ENCODE measurements at places on chromosomes 7 and 10.

- no peak for DNase-seq
Measured at GRCh38 chr10:55746002-55746401, 615.1 kb downstream of the ZWINT start.

- no peak for DNase-seq
Measured at GRCh38 chr7:3277604-3278572, 23.2 kb upstream of the SDK1 start.

GRCh38 chr10:95404864-95405263 is 114.1 kb upstream of the PDLIM1 start:
- no peak for DNase-seq

GRCh38 chr7:112162784-112163506 is 43.3 kb downstream of the DOCK4 start:
- DNase-seq = no peak

GRCh38 chr7:118158766-118159165 is 25.2 kb upstream of the LSM8 start:
- DNase-seq = no peak

GRCh38 chr10:77494756-77495541 is 142.7 kb downstream of the KCNMA1 start:
- no peak for DNase-seq

GRCh38 chr10:450463-450862 is 239.0 kb downstream of the DIP2C start:
- DNase-seq = no peak

- DNase-seq = no peak
Measured at GRCh38 chr7:26328498-26329390, 37.1 kb downstream of the SNX10 start.

DNA sequence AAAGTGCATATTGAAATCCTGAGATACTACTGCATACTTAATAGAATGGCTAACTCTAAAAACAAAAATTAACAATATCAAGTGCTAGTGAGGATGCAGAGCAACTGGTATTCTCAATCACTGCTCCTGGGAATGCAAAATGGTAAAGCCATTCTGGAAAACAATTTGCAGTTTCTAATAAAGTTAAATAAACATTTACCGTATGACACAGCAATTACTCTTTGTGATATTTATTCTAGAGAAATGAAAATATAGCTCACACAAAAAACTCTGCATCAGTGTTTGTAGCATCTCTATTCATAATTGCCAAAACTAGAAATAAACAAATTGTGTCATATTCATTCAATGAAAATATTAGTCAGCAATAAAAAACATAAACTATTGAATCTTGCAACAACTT is 255.0 kb upstream of the DKK1 start:
- DNase-seq = no peak

- DNase-seq = no peak
Measured at GRCh38 chr10:78781251-78781913, 287.4 kb upstream of the ZMIZ1 start.

- DNase-seq = no peak
Measured at GRCh38 chr7:108415821-108416536, 40.3 kb downstream of the NRCAM start.

GRCh38 chr10:120609006-120609405 is 152.0 kb downstream of the PLPP4 start:
- no peak for DNase-seq

- DNase-seq = no peak
Measured at GRCh38 chr7:141294143-141294829, 220.4 kb downstream of the TMEM178B start.

DNA sequence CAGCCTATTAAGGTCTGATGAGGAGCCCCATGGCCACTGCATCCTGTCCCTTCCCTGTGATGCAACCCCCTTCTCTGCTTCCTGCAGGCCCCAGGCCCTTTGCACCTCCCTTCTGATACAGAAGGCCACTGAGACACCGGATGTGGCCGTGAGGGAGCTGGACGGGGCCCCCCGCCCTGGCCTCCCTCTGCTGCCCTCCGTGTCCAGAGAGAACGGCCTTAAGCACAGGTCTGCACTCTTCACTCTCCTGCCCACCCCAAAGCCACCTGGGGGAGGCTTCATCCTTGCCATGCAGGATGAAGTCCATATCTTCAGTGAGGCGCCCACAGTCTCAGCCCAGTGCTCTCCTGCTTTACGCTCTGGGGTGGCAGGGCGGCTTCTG is 86.9 kb upstream of the GNA12 start:
- no peak for DNase-seq

DNA sequence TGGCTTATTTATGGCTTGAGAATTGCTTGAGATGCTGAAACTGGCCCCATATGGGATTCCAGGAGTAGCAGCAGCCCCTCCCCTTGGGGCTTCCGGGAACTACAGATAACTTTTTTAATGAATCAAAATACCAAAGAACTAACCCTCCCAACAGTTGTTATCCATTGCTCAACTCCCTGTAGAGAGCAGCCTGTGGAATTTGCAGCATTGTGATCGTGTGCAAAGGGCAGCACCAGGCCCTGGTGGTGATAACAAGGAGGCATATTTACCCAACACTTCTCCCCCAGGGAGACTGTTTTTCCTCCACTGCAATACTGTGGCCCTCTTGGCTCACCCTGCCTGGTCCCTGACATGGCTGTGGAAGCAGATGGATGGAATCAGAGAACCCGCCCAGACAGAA is 196.2 kb downstream of the PLXNA4 start:
- no peak for DNase-seq

- no peak for DNase-seq
Measured at GRCh38 chr7:138458576-138459412, 1.3 kb upstream of the TRIM24 start.

GRCh38 chr10:114000457-114001010 is 43.1 kb upstream of the ADRB1 start:
- DNase-seq = no peak

GRCh38 chr7:17404006-17404405 is 105.6 kb downstream of the AHR start:
- DNase-seq = no peak

GRCh38 chr7:37484426-37485073 is 35.9 kb upstream of the ELMO1 start:
- DNase-seq = no peak

GRCh38 chr7:12401538-12402364 is 1.9 kb downstream of the VWDE start:
- DNase-seq = no peak

GRCh38 chr7:132102942-132103341 is 473.3 kb downstream of the PLXNA4 start:
- DNase-seq = no peak

DNA sequence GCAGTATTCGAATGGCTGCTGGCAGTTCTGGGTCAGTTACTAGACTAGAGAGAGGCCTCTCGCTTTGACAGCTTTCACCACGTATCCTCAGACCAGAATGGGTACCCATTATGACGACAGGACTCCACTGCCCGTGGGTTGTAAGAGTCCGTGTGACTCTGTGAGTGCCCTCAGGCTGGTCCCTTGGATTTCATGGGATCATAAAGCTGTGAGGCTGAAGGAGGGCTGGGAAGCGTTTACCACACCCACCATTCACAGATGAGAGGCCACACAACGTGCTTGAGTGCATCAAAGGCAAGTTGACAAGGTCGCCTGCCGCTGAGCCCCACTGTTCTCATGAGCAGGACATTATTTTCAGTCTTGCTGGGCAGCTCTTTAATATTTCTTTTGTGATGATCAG is 87.2 kb downstream of the EZH2 start:
- no peak for DNase-seq

DNA sequence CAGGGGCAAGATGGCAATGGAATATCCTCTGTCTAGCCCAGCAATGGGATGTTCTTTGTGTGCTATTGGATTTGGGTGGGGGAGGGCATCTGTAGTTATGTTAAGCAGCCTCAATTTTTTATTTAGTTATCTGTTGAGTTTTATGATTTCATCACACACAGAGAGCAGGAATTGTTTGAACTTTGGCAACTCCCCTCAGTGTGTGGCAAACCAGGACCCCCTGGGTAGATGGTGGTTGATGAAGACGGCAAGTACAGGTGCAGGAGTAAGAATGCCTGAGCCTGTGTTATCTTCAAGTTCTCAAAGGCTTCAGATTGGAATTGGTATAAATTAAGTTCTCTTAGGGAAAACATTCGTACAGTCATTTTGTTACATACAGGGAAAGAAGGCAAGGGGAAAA is 142.4 kb upstream of the SAMD8 start:
- no peak for DNase-seq

DNA sequence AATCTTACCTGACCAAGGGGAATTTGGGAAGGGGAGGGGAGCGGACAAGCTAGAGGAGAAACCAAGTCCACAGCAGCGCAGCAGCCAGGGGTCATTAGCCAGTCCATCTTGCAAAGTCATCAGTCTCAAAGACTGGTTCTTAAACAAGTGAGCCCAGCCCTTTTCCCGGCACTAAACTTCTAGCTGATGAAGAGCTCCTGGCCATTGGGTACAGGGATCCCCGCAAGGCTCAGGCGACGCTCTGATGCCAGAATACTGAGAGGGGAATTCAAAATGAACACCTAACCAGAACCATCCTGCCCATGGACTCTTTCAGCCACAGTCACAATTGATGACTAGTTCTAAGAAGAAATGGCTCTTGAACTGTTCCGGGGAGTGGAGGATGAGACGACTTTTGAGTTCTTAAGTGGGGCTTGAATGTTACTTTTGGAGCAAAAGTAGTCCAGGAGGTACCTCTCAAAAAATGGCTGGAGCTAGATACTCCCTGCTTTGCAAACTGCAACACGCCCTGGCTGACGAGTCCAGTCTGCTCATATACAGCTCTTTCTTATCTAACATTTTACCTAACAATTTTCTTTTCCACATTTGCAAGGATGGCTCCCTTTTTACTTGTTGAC is 2.5 kb upstream of the TWIST1 start:
- DNase-seq = no peak

DNA sequence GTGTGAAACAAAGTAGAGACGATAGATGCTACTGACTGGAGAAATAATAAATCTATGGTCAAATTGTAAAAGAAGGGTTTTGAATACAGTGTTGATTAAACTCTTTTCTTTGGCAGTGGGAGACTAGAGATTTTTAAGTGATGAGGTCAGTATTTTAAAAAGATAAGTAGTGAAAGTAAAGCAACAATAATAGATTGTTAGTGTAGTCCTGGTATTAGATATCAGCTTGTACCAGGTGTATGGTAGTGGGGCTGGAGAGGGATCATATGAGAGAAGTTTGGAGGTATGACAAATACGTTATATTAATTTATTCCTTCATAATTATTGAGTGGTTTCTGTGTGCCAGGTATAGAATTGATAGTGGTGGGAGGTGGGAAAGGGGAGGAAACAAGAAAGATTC is 25.2 kb downstream of the PHTF2 start:
- DNase-seq = no peak

- no peak for DNase-seq
Measured at GRCh38 chr10:128929767-128930166, 537.3 kb upstream of the MGMT start.

DNA sequence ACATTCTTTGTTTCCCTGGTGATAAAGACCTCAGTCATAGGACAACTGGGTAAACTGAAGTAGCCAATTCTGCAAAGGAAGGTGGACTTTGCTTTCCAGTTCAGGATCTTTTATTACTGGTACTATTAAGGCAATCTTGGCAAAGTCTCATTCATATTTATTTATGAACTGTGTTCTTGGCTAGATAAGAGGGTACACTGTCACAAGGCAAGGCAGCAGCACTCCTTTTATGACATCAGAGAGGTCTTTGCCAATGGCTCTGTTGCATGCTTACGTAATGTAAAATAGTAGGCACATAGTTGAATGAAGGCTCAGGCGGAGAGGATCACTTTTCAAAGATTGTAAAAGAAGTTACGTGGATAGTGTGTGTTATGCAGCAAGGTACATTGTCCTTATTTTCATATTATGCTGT is 63.7 kb upstream of the PDK4 start:
- no peak for DNase-seq

- peak; percentile 15 for DNase-seq
Measured at GRCh38 chr7:23055582-23056178, 41.8 kb upstream of the HYCC1 start.

GRCh38 chr10:93288679-93289634 is 193.2 kb downstream of the MYOF start:
- DNase-seq = no peak

DNA sequence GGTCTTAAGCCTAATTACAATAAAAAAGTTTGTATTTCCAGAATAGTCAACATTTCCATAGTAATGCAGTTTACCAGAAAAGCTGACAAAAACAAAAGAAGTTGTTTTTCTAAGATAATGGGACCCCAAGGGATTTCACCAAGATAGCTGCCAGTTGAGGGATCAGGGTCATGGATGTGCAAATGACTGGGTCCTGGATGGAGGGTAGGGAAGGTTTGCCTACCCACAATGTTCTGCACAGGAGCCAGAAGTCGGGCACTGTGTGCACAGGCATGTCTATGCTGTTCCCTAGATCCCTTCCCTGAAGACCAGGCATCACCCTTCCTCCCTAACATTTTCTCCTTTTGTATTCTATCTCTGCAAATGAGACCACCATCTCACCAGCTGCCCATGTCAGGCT is 94.1 kb upstream of the FAM133B start:
- DNase-seq = no peak

DNA sequence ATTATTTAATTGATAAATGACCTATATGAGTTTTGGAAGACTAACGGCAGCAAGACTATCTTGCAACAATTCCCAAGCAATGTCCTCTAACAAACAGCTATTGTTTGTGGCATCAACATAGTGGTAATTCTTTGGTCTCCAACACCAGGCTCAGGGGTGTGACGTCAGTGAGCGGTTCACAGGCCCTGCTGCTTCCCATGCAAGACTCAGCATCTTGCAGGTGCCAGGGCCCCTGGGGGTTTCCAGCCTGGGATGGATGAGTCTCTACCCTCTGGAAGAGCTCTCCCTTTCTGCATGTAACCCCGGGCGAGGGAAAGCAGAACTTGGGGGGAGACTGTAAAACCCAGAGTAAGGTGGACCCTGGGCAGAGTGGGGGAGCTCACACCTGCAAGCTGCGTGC is 164.7 kb downstream of the ACTR3B start:
- no peak for DNase-seq

DNA sequence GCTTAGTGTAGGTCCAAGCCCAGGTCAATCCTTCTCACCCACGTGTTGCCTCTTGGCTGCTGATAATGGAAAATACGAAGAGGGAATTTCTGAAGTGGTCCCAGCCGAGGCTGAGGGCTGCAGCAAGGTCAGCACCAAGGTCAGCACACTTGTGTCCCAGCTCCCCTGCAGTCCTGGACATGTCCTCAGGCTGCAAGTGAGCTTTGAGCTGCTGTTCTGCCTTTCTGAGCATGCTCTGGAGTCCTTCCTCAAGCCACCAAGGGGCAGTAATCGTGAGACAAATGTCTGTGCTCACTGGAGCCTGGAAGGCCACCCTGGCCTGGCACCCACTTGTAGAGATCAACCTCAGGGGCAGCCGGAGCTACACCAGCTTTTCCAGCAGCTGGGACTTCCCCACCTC is 28.3 kb downstream of the DRGX start:
- DNase-seq = no peak

All from stimulated activated CD8-positive, alpha-beta memory T cell treated with anti-CD3 and anti-CD28 coated beads, Interleukin-7, amount 100 ng/mL, for 4 hours (primary cell).